ENCODE measurements at places on chromosomes 13 and 19. TPM values are rescaled to one million over a fixed set of nuclear protein-coding genes. Genes with fewer than 3 reads are reported as not detected.

ATG4D gene
- 25.5 TPM for polyA plus RNA-seq

GJA3 gene
- 1.5 TPM for polyA plus RNA-seq

UHRF1 gene
- 34.7 TPM for polyA plus RNA-seq

FUT2 gene
- polyA plus RNA-seq = 0.87 TPM

KCNN4 gene
- 1.2 TPM for polyA plus RNA-seq

CGB8 gene
- 0.27 TPM for polyA plus RNA-seq

DNA sequence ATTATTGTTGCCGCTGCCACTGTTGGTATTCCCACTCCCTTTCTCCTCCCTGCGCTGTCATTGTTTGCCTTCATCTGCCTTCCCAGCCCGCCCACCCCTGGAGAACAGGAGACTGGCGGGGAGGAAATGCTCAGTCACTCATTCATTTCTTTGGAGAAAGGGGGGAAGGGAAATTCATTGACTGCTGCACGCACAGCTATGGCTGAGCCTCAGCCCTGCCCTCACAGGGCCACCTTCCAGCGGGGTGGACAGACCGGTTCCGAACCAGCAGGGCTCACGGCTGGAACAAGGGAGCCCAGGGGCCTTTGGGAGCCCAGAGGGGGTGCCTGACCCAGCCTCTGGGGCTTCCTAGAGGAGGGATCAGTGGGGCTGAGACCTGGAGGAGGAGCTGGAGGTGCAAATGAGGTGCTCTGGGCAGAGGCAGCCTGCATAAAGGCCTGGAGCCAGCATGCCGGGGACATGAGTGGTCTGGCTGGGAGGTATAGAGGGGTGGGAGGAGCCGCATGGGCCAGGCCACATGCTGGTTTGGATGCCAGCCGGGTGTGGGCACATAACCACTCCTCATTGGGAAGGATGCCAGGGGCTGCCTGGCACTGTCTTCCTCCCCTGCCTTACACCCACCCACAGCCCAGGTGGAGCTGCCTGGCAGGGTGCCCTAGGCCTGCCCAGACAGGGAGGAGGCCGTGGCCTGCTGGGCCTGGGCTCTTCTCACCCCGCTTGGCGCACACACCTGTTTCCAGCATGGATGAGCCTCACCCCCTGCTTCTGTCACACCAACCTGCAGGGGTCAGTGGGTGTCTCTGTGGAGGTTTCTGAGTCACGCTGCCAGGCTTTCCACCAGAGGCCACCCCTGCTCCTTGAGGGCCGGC, 26.8 kb downstream of the PPP5C start:
- DNase-seq = peak; percentile 77

DNA sequence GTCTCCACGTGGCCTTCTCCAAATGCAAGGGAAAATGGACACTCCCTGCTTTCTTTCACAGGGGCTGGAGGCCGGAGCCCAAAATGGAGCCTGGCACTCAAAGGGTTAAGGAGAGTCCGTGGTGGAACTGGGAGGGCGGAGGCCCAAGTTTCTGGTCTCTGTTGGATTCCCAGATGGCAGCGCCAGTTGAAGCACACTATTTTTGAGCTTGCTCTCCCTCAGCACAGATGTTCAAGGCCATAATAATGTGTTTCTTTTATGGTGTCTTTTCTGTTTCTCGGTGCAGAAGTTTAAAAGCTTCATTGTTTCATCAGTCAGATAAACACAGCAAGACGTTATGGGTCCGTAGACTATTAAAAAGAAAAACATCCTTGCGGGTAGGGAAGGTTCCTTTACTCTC, 67.6 kb downstream of the TNFRSF19 start:
- DNase-seq = peak; percentile 76

DNA sequence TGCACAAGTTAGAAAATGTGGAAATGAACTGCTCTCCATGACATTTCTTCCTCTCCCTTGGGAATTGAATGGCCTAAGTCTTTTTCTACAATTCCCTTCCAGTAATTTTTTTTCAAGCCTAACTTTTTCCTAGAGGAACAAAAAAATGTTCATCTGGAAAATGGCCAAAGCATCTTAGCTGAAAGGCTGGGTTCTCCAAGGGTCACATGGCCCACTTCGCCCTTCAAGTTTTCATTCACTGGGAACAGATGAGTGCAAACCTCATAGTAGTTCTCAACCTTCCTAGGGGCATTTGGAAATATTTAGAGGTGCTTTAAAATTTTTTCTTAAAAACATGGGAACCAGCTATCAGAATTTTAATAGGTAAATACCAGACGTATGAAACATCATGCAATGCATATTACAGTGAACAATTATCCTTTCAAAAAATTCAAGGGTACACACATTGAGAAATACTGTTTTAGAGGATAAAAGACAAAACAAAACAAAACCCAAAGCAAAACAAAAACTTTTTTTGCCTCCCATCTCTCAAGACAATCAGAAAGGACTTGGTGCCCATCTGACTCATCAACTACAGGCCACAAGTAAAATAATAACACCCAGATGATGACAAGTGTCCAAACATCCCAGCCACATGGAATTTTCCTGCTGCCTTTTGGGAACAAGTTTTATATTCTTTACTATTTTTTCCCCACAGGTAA, 208.8 kb downstream of the SLITRK6 start:
- DNase-seq = peak; percentile 20

GRCh38 chr19:3984908-3985642, at the start of gene EEF2:
EEF2 (minus strand) TSS chr19:3985463; CDS start chr19:3985380, 83 bp downstream.
- DNase-seq = peak; percentile 95

DNA sequence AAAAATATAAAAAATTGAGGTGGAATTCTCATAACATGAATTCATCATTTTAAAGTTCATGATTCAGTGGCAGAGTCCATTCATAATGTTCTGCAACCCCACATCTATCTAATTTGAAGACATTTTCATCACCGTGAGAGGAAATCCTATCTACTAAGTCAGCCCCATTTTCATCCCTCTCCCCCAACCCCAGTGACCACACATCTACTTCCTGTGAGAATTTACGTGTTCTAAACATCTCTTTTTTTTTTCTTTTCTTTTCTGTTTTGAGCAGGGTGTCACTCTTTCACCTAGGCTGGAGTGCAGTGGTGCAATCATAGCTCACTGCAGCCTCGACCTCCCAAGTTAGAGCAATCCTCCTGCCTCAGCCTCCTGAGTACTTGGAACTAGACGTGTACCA, 17.5 kb downstream of the ATCAY start:
- DNase-seq = no peak

- no peak for DNase-seq
Measured at GRCh38 chr13:109427148-109427547, 359.2 kb downstream of the IRS2 start.
